ENCODE measurements at places on chromosomes 2 and 18.
A peak's percentile ranks its signal among the peaks of the same experiment; 100 is the strongest.

- no peak for DNase-seq
These were observed 162.2 kb downstream of the BAZ2B start for GRCh38 chr2:159454185-159454584.

GRCh38 chr18:68181956-68182355, 533.0 kb downstream of the TMX3 start:
- DNase-seq, result no peak

DNA sequence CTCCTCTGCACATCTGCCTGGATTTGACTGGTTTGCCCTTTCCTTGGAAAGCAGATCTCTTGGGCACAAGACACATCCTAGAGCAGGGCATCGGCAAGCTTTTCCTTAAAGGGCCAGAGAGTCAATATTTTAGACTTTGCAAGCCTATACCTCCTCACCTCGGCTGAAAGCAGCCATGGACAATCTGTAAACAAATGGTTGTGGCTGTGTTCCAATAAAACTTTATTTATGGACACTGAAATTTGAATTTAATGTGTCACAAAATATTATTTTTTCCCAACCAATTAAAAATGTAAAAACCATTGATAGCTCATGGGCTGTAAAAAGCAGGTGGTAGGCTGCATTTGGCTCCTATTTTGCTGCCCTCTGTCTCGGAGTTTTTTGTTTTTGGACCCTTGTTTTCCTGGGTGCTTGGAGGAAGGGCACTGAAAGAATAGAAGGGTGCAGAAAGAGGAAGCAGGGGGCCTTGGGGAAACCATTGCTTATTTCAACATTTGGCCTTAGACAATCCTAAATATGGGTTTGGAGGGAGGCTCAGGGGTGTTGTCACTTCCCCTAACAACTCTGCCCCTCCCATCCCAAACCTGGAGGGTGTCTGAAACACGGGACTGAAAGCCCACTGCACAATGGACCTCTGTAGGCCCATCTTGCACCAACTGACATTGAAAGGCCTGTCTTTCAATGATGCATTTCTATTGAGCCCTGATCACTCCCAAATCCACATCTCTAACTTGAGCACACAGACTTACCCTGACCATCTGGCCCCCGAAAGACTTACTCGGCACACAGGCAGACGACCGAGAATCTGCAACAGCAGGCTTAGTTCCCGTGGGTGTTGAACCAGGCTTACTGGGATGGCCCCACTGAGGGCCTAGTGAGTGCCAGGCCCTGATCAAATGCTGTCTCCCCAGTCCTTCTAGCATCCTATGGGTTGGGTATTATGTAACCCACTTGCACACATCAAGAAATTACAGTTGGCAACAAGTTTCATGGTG, 7.1 kb upstream of the ZFP36L2 start:
- no peak for DNase-seq

DNA sequence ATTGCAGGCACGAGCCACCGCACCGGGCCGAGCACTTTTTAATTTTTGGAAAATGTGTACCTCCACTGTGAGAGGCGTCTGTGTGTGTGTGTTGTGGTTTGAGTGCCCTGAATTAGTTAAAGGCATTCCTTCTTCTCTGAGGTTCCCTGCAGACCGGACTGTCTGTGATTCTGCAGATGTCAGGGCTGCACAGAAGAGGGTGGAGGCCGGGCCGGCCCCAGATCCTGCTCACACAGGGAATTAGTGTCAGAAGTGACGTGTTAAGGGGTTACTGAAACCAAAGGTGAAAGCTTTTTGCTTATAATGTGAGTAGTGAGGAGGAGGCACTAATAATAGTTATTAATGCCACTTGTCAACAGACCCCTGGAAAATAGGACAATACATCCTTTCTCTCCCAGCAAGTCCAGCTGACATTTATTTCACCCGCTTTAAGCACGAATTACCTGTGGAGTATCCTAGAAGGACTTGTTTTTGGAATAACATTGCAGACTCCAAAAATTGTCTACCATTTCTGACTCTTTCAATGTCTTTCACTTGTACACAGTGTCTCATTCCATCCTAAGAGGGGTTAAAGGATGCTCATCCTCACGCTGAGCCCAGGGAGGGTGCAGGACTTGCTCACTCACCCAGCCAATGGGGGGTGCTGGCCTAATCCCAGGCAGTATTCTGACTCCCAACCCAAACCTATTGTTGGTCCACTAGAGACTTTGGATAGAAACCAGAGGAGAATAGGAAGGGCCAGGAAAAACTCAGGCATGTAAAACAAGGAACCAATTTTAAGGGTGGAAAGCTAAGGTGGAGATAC, 16.2 kb downstream of the ARHGAP25 start:
- peak; percentile 77 for DNase-seq

DNA sequence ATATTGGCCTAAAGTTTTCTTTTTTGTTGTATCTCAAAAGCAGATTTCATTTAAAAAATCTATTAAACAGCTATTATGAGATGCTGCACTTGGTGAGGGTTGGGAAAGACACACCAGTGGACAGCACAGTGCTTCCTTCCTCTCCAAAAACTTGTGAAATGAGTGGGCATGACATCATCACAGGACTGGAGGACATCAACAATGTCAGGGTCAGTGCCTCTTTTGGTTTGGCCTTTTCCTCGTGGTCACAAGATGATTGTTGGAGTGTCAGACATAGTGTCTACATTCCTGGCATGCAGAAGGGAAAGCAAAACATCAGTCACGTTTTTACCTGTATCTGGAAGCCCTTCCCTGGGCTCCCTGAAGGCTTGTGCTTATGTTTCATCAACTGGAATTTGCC, 49.6 kb downstream of the IL1R2 start:
- no peak for DNase-seq

DNA sequence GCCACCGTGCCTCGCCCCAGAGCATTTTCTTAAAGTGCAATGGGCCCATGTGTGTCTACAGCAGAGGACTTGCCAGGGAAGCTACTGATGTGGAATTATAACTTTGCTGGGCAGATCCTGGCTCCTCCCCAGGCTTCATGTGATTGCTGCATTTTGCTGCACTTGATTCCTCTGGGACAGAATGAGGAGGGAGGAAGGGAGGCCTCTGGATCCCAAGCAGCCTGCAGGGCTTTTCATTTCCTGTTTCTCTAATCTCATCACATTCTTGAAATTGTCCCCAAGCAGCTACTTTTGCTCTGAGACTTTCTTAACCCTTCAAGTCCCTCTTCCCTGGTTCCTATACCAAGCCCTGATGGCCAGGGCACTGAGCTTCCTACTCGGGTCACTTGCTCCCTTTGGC, 134.4 kb upstream of the SEC11C start:
- DNase-seq, result no peak

- no peak for DNase-seq
These were observed 392.1 kb upstream of the HS6ST1 start for GRCh38 chr2:128710729-128711128.
